Muscle of arm (tissue), 14 donors: ENCODE measurements at places on chromosomes 7 and 10.

DNA sequence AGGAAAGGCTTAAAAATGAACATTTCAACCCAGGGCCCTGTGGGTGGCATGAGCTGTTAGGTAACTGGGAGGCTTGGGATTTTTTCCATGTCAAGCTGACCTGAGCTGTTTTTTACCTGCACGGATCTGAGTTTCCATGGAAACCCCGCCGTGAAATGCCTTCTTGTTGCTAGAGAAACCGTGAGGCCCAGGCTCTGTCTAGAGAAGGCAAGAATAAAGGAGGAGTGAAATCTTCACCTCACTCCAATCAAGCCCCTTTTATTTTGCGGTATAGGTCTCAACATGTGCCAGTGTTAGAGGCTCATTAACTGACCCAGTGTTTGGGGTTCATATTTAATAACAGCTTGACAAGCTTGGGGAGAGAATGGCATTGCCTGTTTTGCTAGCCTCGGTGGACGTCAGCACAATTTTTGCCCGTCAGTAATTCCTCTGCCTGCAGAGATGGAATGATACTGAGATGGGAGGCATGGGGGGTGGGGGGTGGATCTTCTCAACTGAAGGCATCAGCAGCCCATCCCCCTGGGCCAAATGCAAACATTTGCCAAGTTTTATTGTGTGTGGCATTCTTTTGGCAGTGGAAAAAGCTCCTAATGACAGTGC is 48.9 kb upstream of the PDCD4 start:
- DNase-seq = no peak

- no peak for DNase-seq
Observed at GRCh38 chr10:113121153-113121552, 171.1 kb downstream of the TCF7L2 start.

- DNase-seq = no peak
Observed at GRCh38 chr7:5636914-5637313, 144.5 kb downstream of the RNF216 start.

- DNase-seq = no peak
Observed at GRCh38 chr7:122307228-122307621, 2.7 kb upstream of the FEZF1 start.

DNA sequence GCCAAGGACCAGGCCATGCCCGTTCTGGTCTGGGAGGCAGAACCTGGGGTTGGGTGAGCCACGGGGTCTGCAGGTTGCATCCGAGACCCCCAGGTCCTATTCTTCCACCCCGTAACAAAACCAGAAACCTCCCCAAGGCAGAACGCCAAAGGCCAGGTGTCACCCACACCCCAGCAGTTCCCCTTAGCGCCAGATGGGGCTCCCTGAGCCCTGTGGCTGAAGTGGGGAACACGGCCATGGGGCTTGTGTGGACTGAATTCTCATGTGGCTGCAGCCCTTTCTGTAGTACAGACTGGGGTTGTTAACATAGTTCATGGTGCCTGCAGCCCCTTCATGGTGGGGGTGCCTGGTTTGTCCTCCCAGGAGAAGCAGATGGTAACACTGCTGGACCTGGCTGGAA is 10.2 kb downstream of the BRI3 start:
- no peak for DNase-seq

GRCh38 chr7:35482231-35482630 is 212.7 kb downstream of the HERPUD2 start:
- DNase-seq = no peak

DNA sequence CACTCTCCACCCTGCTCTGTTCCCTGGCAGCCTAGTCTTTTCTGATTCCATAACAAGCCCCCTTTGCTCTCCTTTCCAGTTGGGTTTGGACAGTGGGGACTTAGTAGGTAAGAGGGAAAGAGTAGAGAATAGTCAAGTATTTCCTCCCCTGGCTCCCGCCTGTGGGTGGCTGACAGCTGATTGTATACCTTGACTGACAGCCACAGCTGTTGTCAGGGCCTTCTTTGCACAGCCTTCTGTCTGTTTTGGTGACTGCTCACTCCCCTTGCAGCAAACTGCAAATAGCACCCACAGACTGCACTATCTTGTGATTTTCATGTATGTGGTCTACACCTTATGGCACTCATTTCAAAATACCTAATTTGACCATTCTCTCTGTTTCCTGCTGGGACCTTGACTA is 486.3 kb downstream of the ACTR3B start:
- DNase-seq = peak; percentile 4

DNA sequence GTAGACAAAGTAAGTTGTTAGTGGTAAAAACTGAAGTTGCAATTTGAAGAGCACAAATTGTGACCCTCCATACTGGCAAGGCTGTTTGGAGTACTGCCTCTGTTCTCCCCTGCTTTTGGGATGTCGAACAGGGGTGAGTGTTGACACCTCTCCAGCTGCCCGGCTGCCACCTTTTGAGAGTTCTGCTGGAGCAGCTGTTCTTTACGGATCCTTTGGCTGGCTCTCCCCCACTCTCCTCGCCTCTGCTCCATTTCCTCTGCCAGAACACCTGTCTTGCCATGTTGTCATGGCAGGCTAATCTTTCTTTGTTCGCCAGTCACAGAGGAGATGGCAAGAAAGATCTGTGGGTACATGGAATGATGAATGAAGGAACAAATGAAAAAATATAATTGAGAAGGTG is 34.9 kb downstream of the INSYN2A start:
- DNase-seq = no peak

DNA sequence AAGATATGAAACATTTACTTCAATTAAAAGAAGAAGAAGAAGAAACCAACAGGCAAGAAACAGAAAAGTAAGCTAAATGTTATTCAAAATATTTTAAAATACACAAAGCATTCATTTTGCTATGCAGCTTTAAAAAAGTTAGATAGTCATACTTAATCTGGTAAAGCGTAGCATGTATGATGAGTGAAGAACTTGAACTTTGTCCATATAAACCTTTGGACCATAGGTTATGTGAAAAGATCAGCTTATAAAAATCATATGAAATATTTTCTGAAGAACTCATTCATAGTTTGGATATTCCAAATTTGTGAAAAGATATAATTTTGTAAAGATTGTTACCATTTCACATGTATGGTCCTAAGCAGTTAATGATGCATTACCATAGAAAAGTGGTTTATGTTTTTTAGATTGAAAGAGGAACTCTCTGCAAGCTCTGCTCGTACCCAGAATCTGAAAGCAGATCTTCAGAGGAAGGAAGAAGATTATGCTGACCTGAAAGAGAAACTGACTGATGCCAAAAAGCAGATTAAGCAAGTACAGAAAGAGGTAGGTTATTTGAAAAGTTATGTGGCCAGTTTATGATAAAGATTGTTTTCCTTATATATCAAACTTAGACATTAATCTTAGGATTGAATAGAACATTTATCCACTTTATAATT is 37.3 kb downstream of the KIF20B start:
- DNase-seq = peak; percentile 3

GRCh38 chr7:81676813-81677212 is 93.0 kb downstream of the HGF start:
- DNase-seq = no peak

DNA sequence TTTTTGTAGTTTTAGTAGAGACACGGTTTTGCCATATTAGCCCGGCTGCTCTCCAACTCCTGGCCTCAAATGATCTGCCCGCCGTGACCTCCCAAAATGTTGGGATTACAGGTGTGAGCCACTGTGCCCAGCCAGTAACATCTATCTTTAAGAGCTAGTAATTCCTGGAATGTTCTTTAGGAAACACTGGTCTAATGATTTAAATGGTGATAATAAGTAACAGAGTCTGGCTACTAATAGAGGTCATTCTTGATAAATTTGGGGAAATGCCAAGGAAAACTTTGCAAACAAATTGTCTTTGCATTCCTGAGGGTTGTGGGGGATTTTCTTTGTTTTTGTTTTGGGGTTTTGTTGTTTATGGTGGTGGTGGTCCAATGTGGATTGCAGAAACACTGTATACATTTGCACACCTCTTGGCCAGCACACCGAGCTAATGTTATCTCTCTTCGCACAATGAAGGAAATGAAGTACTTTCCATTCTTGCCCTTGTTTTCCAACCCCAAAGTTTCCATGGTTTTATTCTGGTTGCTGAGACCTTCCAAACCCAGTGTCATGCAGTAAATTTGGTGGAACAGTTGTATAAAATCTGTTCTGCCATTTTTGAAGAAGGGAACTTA is 51.3 kb upstream of the WIPF3 start:
- no peak for DNase-seq

DNA sequence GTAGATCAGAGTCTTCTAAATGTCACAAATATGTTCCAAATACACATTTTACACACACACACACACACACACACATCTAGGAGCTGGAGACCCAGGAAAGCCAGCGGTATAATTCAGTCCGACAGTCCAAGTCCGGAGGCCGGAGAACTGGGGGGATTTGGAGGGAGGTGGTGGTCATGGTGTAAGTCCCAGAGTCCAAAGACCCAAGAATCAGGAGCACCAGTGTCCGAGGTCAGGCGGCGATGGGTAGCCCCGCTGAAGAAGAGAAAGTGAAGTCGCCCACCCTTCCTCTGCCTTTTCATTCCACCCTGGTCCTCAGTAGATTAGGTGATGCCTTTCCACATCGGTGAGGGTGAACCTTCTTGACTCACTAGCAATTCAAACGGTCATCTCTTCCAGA is 154.8 kb downstream of the CAMK1D start:
- no peak for DNase-seq

DNA sequence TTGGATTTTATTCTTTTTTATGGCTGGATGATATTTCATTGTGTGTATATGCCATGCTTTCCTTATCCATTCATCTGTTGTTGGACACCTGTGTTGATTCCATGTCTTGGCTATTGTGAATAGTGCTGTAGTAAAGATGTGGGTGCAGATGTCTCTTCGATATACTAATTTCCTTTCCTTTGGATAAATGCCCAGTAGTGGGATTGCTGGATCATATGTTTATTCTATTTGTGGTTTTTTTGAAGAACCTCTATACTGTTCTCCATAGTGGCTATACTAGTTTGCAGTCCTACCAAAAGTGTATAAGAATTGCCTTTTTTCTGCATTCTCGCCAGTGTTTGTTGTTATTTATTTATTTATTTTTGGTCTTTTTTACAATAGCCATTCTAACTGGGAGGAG is 159.8 kb downstream of the WNT2 start:
- DNase-seq = no peak

GRCh38 chr10:48996-49395 is at the start of gene TUBB8:
Gene TUBB8, minus strand, starts transcription at chr10:49296. Its CDS starts 58 bp downstream, at chr10:49238.
- no peak for DNase-seq

DNA sequence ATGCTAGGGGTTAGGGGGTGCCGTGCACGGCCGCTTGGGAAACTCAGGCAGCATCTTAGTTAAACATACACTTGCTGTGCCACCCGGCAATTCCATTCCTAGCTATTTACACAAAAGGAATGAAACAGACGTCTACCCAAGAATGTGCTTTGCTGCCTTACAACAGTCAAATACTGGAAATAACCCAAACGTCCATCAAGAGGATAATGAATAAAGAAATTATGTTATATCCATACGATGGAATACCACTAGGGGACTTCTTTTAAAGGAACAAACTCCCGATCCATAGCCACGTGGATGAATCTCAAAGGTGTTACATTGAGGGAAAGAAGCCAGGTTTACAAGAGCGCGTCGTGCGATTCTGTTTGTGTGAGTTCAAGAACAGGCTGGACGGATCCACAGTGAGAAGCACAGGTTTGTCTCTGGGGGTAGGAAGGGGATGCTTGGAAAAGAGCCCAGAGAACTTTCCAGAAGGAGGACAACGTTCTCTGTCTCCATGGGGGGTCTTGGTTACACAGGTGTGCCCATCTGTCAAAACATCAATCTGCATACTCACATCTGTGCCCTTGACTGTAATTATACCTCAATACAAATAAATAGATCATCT is 41.8 kb downstream of the STK32C start:
- DNase-seq = no peak

DNA sequence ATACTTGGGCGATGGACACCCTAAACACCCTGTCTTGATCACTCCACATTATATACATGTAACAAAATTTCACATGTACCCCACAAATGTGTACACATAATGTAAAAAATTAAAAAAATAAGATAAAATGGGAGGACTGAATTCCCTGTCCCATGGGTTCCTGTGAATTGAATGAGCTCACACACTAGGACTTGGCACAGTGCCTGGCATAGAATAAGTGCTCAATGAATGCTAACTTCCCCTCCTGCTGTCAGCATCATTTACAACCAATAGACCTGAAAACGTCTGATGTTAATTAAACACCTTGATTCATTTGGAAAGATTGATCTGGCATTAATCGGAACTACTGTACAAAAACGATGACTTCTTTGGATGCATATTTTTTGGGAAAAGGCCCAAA is 117.3 kb upstream of the ZNF438 start:
- no peak for DNase-seq

- no peak for DNase-seq
Observed at GRCh38 chr7:138079137-138079536, 2.9 kb downstream of the AKR1D1 start.

DNA sequence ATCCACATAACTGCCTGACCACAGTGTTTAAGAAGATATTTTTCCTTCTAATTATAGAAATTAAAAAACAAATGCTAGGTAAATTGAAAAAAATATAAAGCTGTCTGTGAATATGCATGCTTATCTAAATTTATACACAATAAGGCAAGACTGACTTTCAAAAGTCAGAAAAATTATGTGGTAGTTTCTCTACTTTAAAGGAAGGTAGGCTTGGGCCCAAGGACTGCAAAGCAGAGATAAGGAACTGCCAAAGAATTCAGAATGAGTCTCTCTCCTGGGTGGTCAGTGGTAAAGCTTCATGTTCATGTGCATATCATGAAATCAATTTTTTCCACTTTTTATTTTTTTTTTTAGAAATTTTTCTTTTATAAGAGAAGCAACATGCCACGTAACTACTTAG is 998.6 kb downstream of the REEP3 start:
- no peak for DNase-seq

DNA sequence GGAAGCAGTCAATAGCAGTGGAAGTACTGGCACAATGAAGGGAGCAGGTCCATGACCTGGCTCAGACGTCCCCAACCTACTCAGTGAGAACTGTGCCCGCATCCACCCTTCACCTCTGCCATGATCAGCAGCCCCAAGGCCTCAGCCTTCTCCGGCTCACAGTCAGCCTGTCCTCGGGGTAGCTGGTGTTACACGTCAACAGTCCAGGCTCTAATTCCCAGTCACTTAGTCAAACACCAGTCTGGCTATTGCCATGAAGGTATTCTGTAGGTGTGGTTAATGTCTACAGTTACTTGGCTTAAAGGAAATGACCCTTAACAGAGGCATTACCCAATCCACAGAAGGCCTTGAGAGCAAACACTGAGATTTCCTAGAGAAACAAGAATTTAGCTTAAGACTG is 49.1 kb downstream of the GRB10 start:
- DNase-seq = no peak

GRCh38 chr7:80584778-80585177 is 53.7 kb upstream of the CD36 start:
- no peak for DNase-seq

- DNase-seq = no peak
Observed at GRCh38 chr7:151272405-151272804, 23.9 kb upstream of the SMARCD3 start.

GRCh38 chr7:21829731-21830130 is 116.0 kb downstream of the CDCA7L start:
- no peak for DNase-seq
